Sigmoid colon (tissue), 7 donors: ENCODE measurements at places on chromosomes 1 and 21.

DNA sequence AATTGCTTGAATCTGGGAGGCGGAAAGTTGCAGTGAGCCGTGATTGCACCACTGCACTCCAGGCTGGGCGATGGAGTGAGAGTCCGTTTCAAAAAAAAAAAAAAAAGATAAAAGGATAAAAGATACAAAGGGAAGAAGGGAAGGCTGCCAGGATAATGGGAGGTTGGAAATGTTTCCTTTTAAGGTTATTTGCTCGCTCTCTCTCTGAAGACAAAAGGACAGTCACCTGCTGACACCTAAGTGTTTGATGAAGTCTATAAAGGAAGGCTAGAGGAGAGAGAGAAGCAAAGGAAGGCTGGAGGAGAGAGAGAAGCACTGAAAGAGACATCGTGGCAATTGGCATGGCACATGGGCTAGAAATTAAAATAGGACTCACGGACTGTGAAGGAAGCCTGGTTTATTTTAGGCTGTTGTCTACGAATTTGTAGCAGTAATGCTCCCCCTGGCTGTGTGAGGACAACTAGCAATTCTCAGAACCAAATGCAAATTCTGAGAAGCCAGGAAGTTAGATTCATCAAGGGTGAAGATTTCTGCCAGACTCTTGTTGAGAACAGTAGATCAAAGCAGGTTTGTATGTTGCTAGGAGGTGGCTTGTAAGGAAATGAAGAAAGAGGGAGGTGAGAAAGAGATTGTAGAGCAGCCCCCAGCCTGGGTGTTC lies 154.2 kb downstream of the ZP4 start:
- DNase-seq: no peak

DNA sequence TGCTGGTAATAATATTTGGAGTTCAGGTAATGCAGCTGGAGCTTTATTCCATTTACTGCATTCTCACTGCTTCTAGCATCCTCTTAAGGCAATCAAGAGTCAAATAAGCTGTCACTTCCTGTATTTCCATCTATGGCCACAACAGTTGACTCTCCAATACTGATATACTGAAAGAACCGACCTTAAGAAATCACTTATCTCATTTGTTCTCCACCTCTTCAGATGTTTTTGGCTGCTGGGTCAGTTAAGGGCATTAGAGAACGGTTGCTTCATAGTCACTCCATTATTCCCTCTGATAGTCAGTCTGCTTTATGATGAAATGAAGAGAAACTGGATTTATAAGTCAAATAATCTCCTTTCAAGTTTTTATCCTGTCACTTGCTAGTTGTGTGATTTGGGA lies 14.2 kb upstream of the RGS4 start:
- no peak for DNase-seq

DNA sequence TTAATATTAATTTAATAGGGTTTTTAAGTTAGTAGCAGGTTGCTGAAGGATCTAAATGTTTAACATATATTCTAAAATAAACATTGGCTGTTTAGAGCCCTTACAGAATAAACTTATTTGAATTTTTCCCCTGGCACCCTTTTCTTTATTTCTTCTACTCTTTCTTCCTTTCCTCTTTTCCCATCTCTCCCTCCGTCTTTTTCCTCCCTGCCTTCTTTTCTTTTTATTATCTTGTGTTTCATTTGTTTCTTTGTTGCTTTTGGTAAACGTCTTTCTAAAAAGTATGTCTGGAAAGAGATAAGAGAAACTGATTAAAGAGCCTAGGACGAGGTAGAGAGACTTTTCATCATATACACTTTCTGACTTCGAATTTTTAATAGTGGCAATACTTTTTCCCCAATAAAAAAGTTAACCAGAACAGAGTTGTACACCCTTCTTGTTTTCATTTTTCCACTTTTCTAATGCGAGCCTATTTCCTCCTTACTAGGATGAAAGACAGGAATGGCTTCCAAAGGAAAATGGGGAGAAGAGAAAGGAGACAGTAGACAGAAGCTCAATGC lies 39.5 kb upstream of the ATF3 start:
- no peak for DNase-seq

DNA sequence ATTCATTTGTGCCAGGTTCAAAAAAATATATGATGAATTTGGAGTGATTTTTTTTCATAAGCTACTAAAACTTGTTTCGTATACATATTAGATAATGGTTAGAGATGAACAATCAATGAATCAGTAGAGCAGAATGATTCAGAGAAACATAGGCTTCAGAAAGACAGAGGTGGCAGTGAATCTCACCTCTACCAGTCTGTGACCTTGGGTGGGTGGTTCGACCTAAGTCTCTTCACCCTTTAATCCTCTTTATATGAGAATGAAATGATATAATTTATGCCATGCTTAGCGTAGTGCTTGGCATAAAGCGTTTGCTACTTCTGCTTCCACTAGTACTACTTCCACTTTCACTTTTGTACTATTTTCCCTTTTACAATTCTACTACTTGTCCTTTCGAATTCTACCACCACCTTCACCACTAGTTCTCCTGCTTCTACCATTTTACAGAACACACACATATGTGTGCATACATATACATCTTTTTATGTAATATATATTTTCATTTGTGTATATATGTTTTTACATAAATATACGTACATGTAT lies 45.1 kb downstream of the FYB2 start:
- DNase-seq: no peak

- no peak for DNase-seq
Observed at GRCh38 chr1:230753586-230754251, 6.5 kb downstream of the CAPN9 start.
